ENCODE measurements at places on chromosomes 13 and 19.

DNA sequence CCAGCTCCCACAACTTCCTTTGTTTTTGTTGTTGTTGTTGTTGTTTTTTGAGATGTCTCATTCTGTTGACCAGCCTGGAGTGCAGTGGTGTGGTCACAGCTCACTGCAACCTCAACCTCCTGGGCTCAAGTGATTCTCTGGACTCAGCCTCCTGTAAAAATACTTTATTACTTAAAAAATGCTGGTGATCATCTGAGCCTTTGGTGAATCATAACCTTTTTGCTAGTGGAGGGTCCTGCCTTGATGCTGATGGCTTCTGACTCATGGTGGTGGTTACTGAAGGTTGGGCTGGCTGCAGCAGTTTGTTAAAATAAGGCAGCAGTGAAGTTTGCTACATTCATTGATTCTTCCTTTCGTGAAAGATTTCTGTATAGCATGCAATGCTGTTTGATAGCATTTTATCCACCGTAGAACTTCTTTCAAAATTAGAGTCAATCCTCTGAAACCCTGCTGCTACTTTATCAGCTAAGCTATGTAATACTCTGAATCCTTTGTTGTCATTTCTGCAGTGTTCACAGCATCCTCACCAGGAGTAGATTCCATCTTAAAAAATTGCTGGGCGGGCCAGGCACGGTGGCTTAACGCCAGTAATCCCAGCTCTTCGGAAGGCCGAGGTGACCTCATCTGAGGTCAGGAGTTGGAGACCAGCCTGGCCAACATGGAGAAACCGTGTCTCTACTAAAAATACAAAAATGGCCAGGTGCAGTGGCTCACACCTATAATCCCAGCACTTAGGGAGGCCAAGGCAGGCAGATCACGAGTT lies 18.0 kb downstream of the ARHGAP35 start:
- peak; percentile 94 for DNase-seq

DNA sequence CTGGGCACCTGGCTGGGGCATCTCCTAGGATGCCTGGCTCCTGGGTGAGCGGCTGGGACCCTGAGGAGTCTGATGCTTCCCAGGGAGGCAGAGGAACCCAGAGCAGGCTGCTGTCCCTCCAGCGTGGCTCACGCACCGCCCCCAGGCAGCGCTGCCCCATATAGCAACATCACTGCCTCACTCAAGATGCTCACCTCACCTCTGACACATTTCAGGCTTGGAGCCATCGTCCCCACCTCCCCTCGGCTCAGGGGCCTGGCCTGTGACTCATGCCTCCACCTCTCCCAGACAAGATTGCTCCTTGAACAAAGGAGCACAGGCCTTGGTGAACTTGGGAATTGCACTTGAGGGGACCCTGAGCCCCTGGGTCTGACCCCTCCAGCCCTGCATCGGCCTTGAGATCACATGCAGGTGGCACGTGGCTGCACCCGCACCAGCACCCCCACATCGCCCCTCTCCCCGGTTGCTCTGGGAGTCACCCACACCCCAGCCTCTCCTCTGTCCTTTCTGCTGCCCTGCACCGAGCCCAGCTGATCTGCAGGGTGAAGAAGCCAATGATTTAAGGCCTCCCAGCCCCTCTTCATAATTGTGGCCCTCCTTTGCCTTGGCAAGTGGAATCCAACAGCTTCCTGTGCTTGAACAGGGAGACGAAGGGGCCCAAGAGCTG lies 11.2 kb downstream of the CEBPA start:
- no peak for DNase-seq

- DNase-seq: peak; percentile 29
These were observed 24.9 kb downstream of the SLC8A2 start for GRCh38 chr19:47446534-47447469.

DNA sequence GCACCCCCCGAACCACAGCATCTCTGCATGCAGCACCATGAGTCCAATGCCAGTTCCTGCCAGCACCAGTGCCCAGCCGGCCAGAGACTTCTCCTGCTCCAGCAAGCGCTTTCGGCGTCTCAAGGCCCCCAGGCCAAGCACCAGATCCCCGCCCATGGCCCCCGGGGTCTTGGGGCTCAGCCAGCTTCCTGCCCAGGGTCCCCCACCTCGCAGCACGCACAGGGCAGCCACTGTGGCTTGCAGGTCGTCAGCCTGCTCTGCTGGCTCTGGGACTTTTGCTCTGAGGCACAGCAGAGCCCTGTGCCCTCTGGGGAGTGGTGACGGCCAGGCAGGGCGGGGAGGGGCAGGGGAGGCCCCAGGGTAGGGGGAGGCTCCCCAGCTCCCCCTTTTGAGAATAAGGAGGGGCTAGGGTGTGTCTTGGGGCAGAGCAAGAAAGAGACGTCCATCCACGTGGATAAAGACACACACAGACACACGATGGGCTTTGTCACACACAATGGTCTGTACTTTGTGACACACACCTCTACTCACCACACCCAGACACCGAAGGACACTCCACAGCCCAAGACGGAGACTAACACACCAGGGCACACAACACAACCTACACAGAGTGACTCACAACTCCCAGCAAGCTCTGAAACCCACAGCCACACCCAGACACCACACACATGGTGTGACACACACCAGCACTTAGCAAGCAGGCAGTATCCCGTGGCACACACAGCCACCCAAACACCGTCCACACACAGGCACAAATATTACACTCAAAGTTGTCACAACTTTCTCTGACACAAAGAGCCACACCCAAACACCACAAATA lies at the start of gene KCNN4:
Gene KCNN4, minus strand, starts transcription at position 268 of the 820 bp plus-strand sequence. Its CDS starts 112 bp downstream, at position 156.
- DNase-seq: peak; percentile 45

DNA sequence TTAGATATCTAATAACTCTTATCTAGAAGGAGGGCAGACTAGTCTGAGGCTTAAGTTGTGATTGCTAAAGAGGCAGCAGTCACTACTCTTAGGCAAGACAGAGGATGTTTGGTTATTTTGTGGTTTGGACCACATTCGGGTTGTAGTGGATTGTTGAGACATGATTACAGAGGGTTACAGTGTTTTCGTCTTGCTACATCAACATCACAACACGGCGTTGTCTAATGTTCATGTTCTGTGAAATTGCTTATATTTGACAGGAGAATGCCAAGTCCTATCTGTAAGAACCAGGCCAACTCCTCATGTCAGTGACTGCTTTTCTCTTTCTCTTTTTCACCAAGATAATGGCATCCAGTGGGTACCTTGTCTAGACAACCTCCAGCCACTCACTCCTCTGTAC lies 16.8 kb upstream of the TM9SF2 start:
- peak; percentile 25 for DNase-seq

All from EH (cell line).